ENCODE measurements at places on chromosomes 12 and 14.

DNA sequence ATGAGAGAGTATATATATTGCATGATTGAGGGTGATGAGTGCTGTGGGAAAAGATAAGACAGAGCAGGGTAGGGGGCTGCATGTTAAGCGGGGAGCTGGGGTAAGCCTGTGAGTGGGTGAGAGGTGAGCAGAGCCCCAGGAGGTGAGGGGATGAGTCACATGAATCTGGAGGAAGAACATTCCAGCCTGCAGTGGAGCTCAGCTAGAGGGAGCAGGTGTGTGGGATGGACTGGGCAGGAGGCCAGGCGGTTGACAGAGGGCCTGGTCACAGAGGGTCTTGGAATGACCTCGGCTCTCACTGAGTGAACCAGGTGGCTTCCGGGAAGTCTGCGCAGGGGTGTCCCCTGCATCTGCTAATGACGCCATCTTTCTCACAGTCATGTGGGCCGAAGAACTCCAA lies 44.4 kb downstream of the GIT2 start:
- DNase-seq = no peak

- DNase-seq = no peak
Measured at GRCh38 chr12:51496895-51497294, 72.3 kb downstream of the SLC4A8 start.

DNA sequence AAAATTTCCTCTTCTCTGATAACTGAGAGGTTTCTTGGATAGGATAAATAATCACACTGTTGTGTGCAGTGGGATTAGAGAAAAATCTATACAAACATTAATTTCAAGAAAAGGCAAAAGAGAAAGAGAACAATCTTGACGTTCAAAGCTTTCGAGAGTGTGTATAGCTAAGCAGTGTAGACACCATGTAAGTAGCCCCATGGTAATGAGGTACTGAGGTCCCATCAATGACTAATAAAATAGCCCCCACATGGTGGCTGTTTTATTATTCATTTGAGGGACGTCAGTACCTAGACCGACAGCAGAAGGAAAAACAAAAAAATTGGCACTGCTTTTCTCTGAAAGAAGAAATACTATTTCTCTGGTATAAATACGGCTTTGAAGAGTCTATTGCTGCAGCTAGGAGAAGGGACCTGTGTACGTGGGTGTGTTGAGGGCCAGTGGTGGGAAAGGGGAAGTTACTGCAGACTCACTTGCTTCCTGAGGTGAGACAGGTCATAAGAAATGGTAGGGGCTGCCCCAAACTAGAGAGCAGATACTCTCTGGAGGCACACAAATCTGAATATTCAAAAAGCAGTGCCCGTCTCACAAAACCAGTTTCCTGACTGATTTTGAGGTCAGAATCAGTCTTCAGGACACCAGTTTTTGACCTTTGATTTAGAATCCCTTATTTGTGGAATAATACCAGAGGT lies 339.8 kb downstream of the EMP1 start:
- no peak for DNase-seq

DNA sequence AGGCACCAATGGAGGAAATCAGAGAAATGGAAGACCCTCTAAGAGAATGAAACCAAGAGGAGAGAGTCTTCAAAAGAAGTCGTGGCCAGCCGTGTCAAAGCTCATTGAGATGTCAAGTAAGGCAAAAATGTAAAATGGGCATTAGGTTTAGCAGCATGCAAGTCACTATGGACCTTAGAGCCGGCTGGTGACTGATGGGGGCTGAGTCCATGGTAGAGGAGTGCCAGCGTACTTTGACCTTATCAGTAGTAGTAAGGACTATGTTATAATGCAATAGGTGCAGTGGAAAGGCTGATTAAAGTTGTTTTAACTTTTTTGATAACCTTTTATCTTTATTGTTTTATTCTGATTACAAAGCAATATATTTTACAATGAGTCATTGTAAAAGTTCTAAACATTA lies 66.5 kb downstream of the ANO6 start:
- no peak for DNase-seq

GRCh38 chr12:106269150-106269771 lies 21.4 kb upstream of the CKAP4 start:
- DNase-seq = no peak

- no peak for DNase-seq
Measured at GRCh38 chr14:97336816-97337215, 539.6 kb downstream of the VRK1 start.

DNA sequence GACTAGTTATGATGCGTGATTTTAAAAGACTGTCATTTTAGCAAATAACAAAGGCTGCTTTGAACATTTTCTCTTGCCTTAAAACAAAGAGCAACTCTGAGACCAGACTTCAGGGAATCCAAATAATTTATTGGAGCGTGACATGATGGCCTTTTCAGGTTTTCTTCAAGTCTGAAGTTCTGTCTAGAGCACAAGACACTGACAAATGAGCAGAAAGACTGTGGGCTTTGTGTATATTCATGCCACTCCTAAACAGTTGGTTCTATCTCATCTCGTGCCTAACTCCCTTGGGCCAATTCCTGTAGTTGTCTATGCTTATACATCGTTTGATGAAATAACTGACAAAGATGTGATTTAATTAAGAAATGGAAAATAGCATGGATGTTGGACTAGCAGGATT lies 47.5 kb downstream of the IFT81 start:
- no peak for DNase-seq

- DNase-seq = no peak
Measured at GRCh38 chr12:98439981-98440581, 75.3 kb upstream of the TMPO start.

GRCh38 chr14:26528415-26529182 lies 69.2 kb downstream of the NOVA1 start:
- no peak for DNase-seq

DNA sequence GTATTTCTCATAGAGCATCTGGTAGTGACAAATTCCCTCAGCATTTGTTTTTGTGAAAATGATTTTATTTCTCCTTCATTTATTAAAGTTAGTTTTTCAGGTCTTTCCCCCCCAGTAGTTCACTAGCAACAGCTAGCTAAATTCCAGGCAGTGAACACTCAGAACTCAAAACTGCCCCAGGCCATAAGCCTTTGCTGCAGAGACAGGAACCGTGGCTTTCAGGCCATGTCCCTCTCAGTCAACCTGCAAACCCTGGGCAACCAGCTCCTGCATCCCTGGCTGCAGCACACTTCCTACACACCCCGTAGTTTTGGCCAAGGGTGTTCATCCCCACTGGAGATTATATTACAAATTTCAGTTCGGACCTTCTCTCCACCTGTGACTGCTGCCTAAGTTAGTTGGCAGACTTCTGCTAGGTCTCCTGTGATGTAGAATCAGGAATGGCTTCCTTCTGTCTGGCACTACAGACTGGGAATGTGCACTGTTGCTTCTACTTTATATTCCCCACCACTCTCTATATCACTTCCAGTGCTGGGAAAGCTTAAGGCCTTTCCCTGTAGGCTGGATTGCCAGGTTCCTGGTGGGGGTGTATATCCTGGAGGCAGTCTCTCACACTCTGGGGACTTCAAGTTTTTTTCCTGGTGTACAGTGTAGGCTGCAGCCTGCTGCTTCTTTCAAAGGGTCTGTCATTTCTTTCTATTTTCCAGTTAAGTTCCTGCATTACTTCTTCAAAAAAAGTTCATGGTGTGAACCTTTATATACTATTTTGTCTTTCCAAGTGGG lies 924.4 kb upstream of the LRFN5 start:
- DNase-seq = no peak

DNA sequence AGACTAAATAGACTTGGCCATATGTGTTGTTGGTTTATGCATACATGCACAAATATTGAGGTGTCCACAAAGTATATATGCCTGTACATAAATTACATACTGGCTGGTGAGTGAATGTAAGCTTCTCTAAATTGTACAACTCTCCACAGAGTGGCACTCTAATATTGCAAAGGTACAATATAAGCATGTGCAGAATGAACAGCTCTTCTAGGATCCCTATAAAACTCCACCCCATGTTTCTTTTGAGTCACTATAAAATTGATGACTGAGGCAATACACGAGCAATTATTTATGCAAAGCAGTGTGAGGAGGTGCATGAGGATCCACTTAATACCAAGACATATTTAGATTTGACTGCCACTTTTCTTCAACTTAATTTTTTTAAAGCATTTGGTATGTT lies 172.2 kb downstream of the NAV3 start:
- no peak for DNase-seq

GRCh38 chr12:19129486-19130223 lies at the start of gene PLEKHA5:
Gene PLEKHA5 (plus strand): TSS chr12:19129733. CDS start chr12:19129800, 67 bp downstream.
- DNase-seq = peak; percentile 54

DNA sequence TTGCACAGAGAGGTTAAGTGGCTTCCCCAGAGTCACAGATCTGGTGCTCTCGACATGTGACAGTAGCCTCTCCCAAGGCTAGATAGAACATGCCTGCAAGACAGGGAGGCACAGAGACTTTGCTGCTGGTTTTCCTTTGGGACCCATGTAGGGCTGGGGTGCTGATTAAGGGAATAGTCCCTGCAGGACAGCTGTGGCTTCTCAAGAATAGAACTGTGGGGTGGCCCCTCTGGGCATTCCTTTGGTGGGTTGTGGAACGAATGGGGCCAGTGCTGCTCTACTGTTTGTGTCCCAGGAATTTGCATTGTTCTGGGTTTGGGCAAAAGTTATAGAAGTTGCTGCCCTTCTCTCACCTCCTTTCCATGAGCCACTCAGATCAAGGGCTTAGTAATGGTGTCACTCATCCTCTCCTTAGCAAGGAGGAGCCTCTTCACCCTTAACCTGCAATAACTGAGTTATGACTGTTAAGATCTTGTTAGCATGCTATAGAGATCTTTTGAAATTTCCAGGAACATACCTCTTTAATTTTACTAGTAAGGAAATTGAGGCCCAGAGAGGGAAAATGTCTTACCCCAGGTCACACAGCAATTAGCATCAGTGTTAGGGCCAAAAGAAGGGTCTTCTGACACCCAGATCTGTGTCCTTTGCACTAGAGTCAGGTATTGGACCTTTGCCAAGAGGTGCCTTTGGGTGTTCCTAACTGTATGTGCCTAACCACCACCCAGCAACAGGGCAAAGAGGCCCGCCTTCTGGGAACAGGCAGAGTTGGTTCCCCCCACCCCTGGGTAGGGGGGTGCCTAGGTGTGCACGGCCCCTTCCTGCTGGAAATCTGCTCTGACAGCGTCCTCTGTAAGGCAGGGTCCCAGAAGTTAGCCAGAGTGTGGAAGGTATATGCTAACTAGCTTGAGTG lies 31.4 kb downstream of the CD9 start:
- DNase-seq = no peak

DNA sequence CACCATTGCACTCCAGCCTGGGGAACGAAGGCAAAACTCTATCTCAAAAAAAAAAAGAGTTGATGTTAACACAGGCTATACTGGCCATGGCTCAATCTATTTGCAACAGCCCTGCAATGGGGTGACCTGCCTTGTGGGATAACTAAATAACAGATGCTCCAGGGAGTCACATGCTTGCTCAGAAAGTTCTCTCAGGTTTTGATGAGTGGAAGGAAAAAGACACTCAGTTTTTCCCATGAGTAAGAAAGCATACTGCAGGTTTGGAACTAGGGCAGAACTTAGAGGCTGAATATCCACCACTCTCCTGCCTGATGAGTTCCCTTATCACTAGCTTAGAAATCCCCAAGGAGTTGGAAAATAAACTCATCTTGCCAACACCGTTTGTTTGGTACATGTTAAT lies 16.9 kb downstream of the WSB2 start:
- DNase-seq = no peak

- DNase-seq = no peak
Measured at GRCh38 chr12:116087962-116088361, 189.5 kb downstream of the MED13L start.

- DNase-seq = no peak
Measured at GRCh38 chr14:91390165-91390778, 27.3 kb downstream of the CCDC88C start.

- DNase-seq = no peak
Measured at GRCh38 chr14:66143387-66144112, 342.6 kb upstream of the CCDC196 start.

DNA sequence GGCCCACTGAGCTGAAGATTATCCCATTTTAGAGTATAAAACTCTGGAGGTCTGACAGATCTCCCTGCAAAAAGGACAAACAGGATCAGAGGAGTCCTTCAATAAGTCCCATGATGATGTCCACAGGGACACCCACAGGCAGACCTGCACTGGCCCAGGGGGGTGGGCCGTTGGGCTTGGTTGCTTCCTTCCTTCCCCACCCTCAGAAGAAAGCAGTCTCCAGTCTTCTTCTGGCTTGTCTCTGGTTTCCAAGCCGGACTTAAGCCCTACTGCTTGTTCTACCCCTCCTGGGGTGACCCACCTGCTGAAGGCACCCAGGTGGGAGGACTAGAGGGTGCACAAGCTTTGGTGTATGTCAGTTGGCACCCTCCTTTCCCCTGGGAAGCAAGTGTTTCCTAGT lies 209.0 kb downstream of the ANO2 start:
- DNase-seq = no peak

GRCh38 chr12:72699362-72699761 lies 427.2 kb downstream of the TRHDE start:
- no peak for DNase-seq

GRCh38 chr12:100851637-100852036 lies 57.1 kb downstream of the ANO4 start:
- DNase-seq = no peak

- DNase-seq = no peak
Measured at GRCh38 chr12:4118017-4118510, 155.5 kb upstream of the CCND2 start.

DNA sequence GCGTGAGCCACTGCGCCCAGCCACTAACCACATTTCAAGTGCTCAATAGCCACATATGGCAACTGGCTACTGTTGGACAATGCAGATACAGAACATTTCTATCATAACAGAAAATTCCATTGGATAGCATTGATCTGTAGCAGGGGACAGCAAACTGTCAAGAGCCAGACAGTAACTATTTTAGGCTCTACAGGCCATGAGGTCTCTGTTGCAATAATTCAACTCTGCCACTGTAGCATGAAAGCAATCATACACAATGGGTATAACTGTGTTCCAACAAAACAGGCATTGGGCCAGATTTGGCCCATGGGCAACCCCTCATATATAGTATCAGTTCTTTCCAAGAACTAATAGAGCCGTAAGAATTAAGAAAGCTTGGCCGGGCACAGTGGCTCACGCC lies 8.0 kb downstream of the CSRNP2 start:
- no peak for DNase-seq

- DNase-seq = peak; percentile 44
Measured at GRCh38 chr12:48815126-48816110, 2.9 kb upstream of the CACNB3 start.

DNA sequence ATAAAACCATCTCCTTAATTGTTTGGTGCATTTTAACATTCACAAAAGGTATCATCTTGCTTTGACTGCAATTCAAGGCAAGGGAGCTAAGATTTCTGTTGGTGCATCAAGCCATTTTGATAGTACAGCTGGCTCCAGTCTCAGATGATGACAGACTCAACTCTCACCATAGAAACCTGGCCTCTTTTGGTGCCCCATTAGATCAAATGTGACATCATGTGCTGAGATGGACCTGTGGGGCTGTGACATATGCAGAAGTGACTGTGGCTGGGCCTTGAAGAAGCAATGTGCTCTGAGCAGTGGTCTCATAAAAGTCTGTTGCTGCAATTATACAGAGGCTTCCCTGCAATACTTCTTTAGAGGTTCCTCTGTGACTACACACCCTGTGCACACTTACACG lies 88.4 kb downstream of the SLC2A13 start:
- DNase-seq = no peak

Measured in NCI-H1417 treated with DMSO at 0.1 percent for 48 hours (cell line).